Right atrium auricular region (tissue), 2 donors: ENCODE measurements at places on chromosomes 5 and 9. TPM values are rescaled to one million over a fixed set of nuclear protein-coding genes. Genes with fewer than 3 reads are reported as not detected.

DNA sequence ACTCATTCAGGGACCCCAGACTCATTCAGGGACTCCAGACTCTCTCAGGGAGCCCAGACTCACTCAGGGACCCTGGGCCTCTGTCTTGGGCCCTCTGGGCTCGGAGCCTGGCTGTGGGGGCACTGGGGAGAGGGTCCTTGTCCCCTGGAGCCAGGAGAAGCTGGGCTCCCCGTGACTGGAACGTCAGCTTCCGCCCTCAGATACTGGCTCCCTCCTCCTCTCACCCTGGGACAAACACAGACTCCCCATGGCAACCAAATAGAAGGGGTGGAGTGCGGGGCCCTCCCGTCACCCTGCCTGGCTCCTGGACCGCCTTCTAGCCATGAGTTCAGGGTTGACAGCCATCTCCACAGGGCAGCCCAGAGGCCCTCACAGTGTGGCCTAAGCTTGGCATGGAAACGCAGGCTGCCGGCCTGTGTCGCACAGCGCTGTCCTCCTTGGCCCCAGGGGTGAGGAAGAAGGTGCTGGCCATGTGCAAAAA is 27.6 kb downstream of the ZDHHC11B start:
- peak; percentile 87 for DNase-seq

GRCh38 chr5:131163276-131164119 is 1.6 kb downstream of the HINT1 start:
- no peak for DNase-seq

C9orf43 gene
- total RNA-seq, result not detected

GRCh38 chr5:29161399-29162291 is 2031.8 kb upstream of the CDH6 start:
- DNase-seq, result no peak

- no peak for DNase-seq
Measured at GRCh38 chr5:685262-686171, 7.6 kb downstream of the TPPP start.

DNA sequence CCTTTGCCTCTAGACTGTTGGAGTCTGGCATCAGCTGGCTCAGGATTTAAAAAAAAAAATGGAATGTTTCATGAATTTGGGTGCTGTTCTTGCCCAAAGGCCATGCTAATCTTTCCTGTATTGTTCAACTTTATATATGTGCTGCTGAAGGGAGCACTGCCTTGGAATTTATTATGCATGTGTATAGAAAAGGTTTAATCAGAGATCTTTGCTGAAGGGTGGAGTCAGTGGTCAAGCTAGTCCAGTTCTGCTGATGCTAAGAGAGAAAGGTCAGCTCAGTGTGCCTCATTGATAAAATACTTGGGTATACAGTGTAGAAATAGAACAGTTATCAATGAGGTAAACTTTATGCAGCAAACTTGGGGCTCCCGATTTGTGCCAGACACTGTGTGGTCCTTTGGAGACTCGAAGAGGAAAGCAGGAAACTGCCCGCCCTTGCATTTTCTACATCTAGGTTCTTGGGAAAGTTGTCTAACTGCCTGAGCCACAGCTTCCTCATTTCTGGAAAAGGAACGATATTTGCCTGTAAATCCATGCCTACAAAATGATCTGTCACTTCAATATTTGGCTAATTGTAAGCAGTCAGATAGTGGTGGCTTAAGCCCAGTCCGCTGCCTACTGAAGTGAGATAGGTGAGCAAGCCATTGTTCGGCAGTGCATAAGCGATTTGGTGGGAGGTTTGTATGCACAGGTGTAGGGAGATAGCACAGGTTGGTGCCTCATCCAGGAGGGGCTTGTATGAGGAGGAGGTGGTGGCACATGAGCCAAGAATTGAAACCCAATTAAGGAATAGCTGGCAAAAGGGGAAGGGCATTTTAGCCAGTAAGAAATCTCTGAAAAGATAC is 29.2 kb upstream of the GTF2H2C start:
- no peak for DNase-seq

DNA sequence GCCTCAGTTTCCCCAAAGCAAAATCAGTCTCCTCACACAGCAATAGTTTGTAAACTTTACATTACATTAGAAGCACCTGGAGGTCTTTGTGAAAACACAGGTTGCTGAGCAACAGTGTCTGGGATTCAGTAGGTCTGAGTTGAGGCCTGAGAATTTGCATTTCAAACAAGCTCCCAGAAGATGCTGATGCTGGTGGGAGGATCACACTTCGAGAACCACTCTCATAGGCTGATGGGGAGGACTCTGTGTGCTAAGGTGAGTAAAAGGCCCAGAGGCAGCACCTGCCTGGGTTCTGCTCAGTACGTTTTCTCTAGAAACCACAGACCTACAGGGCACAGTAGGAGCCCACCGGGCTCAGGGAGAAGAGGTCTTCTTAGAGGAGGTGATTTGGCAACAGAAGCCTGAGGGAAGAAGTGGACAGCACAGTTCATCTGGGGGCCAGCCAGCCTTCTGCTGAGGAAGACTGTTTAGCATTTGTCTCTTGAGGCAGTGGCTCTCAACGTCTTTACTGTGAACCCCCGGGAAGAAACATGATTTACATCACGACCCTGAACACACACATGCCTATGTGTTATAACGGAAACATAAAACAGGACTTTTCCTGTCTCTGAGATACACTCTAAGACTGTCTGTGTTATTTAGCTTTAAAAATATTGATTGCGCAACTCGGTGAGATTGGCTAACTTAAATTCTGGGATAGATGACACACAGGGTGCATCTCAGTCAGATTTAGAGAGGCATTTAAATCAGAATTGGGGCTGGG is 24.8 kb upstream of the DENND1A start:
- no peak for DNase-seq

DNA sequence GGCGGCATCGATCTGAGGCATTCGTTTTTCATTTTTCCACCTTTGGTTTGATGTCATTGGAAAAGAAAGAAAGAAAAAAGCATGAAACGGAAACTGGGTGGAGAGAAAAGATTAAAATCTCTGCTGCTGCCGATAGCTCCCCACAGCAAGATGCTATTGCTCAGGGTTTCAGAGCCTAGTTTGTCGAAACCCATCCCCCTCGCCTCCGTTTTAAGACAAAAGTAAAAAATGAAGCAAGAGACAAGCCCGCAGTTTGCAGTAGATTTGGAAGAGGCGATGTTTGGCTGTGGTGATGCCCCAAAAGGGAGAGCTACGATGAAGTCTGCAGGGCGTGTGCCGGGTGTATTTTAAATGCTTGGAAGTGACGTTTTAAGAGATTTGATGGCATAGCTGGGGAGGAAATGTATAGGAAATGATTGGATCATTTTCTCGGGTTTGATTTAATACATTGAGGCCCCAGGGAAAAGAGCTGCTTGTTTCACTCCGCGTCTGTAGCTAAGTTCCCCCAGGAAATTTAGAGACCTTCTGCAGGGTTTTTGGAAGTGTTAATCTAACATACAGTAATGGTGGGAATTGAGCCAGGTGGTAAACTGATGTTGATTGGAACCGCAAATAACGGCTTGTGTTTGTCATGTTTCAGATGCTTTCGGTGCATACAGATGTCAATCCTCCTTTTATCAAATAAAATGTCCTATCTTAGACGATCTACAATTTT is 909 bp downstream of the NDFIP1 start:
- no peak for DNase-seq

DNA sequence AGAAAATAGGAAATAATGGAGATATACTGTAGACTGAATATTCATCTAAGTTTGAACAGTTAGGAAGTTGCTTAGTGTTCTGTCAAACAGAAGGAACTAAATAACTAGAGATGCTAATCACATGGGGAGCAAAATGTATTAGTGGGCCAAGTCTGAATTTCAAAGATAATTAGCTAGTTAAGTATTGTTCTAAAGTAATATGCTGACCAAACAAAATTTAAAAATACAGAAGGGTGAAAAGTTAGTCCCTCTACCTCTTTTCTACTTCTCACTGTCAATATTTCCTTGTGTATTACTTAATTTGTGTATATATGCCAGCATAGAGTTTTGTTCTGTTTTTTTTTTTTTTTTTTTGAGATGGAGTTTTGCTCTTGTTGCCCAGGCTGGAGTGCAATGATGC is 4.0 kb downstream of the MCCC2 start:
- DNase-seq, result no peak

GRCh38 chr5:96110300-96110699 is 148.6 kb upstream of the ELL2 start:
- no peak for DNase-seq

DNA sequence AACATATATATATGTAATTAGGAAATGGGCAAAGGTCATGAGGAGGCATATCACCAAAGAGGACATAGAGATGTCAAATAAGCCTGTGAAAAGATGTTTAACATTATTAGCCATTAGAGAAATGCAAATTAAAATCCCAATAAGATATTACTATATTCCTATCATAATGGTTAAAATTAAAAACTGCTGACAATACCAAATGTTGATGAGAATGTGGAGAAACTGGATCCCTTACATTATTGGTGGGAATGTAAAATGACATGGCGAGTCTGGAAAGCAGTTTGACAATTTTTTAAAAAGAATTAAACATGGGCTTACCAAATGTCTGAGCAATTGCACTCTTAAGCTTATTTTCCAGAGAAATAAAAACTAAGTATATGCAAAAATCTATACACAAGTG is 1821.6 kb upstream of the C9orf72 start:
- no peak for DNase-seq

DNA sequence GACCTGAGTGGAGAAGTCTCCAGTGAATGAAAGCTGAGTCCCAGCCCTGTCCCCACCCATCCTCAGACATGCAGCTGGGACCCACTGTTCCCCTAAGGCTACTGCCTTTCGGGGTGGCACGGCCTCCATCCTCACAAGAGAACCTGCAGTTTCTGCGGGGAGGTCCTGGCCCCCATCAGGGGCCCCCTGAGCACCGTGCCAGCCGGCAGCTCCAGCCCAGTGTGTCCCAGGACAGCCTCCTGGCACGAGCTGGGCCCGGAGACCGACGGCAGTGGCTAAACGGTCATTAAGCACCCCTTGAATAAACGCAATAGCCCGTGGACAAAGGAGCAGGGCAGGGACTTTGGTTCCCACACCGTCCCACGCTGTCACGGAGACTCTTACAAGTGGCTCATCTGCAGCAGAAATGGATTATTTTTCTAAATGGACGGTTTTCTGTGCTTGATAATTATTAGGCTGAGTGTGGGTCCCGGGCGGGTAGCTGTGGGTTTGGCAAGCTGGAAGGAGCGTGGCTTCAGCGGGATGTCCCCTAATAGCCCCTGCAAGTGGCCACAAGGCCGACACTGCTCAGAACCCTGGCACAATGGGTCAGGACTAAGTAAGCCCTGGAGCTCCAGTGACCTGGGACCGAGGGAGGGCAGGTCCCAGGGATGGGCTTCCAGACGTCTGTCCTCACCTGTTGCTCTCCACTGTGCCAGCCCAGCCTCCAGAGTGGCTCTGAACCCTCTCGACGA is 17.4 kb downstream of the FAM78A start:
- DNase-seq, result no peak

- DNase-seq, result no peak
Measured at GRCh38 chr9:30519756-30520155, 1864.7 kb upstream of the ACO1 start.

ELP1 gene
- total RNA-seq, result 14.7 TPM

DNA sequence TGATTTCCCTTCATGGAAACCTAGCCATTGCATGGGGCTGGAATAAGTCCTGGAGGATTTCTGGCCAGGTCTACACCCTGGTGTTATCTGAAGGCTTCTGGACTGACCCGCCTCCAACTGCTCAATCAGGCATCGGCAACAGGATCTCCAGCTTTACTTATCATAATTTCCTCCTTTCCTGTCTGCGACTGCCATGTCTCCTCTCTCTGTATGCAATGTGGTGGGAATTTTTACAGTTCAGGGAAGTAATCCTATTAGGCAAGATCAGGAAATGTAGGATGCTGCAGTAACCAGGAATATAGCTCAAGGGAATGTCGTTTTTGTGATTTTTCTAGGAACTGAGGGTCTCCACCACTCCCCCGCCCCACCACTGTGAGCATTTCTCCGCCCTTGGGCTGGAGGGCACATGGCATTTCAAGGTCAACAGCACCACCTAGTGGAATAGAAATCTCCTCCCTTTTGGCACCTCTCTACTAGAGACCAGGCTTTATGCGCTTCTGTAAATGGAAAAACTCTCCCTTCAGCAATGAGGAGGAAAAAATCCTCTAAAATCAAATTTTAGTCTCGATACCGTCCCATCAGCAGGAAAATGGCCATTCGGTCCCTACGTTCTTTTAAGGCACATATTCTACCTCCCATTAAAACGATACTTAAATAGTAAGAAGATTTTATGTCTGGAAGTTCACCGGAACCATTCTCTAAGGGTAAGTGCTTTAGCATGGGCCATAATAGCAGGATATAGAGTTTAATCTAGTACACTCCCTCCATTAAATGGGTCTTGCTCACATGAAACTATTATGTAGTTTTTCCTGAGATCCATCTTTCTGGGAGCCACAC is 93.0 kb downstream of the YTHDC2 start:
- DNase-seq, result no peak

TPRN gene
- 6.8 TPM for total RNA-seq

OTULIN gene
- 29.9 TPM for total RNA-seq

GRCh38 chr5:62373382-62373781 is 30.3 kb downstream of the DIMT1 start:
- DNase-seq, result no peak

GRCh38 chr5:126098330-126099017 is 324.7 kb upstream of the GRAMD2B start:
- no peak for DNase-seq

GRCh38 chr9:16154521-16155078 is 601.8 kb downstream of the CCDC171 start:
- no peak for DNase-seq

ADGRD2 gene
- total RNA-seq, result not detected

SLC46A2 gene
- total RNA-seq, result 0.43 TPM

DNA sequence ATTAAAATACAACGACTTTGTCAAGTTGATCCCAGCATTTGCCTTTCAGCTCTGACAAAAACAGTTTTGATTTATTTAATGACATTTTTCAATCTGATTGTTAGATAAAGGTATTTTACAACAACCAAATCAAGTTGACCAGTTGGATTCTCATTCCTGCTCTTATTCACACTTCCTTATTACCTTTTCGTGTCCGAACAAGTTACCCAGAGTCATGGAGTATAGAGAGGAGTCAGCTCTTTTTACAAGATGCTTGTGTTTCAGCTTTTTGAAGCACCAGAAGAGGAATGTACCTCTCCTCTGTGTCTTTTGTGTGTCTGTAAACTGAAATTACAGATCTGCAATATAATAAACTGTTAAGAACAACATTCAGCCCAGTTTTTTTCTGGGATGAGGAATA is 151.3 kb upstream of the TMEM161B start:
- DNase-seq, result no peak

GAS1 gene
- total RNA-seq, result 44.4 TPM
